ENCODE measurements at places on chromosomes 2 and 18. TPM values are rescaled to one million over a fixed set of nuclear protein-coding genes. Genes with fewer than 3 reads are reported as not detected.

NTSR2 gene
- total RNA-seq = 0.31 TPM

OTX1 gene
- total RNA-seq = 2.5 TPM

PRSS56 gene
- total RNA-seq = not detected

AGPS gene
- 71.3 TPM for total RNA-seq

FBXO36 gene
- 6.2 TPM for total RNA-seq

SIX3 gene
- total RNA-seq = not detected

ZNF385B gene
- 18.4 TPM for total RNA-seq

SPP2 gene
- total RNA-seq = not detected

IL36A gene
- total RNA-seq = not detected

NOSTRIN gene
- 3.9 TPM for total RNA-seq

MYO5B gene
- 30.7 TPM for total RNA-seq

ITGB6 gene
- total RNA-seq = 0.16 TPM

RBKS gene
- 1.2 TPM for total RNA-seq

FOXI3 gene
- 0.47 TPM for total RNA-seq

CYP26B1 gene
- total RNA-seq = 3.1 TPM

CD8A gene
- total RNA-seq = 1.1 TPM

UGT1A3 gene
- not detected for total RNA-seq

IL1RL1 gene
- not detected for total RNA-seq

All from occipital lobe (tissue), 3 donors.